HuH-7 (cell line): ENCODE measurements at places on chromosomes 11 and 22.
A peak's percentile ranks its signal among the peaks of the same experiment; 100 is the strongest.

GRCh38 chr22:39514373-39514973 lies 5.9 kb upstream of the ATF4 start:
- no peak for DNase-seq

- no peak for DNase-seq
Measured at GRCh38 chr22:40008726-40009291, 14.1 kb downstream of the FAM83F start.

DNA sequence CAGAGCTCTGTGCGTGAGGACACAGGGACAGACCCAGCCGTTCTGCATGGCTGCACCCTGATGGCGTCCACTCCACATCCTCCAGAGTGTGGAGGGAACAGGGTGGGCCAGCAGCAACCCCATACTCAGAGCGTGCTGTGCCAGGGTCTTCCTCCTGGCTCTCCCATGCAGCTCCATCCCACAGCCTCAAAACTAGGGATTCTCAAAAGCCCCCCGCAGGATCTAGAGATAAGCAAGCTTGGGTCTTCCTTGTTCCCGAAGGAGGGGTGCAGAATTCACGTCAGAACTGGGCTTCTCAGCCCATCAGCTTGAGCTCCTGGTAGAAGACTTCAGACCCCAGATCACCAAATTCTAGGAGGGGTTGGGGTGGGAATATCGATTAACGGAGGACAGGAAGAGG lies 858.8 kb downstream of the TBC1D22A start:
- DNase-seq, result no peak

GRCh38 chr11:124762624-124763155 lies 600 bp upstream of the ESAM start:
- DNase-seq, result no peak

DNA sequence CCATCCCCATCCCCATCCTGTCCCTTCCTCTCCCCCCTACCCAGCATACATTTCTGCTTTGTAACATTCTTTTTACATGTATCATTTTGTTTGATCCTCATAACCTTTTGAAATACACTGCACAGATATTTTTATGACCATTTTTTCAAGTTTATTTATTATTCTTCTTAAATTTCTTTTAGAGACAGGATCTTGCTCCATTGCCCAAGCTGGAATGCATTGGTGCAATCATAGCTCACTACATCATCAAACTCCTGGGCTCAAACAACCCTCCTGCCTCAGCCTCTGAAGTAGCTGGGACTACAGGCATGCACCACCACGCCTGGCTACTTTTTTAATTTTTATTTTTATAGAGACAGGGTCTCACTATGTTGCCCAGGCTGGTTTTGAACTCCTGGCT lies 99.4 kb upstream of the AKIP1 start:
- DNase-seq, result no peak

DNA sequence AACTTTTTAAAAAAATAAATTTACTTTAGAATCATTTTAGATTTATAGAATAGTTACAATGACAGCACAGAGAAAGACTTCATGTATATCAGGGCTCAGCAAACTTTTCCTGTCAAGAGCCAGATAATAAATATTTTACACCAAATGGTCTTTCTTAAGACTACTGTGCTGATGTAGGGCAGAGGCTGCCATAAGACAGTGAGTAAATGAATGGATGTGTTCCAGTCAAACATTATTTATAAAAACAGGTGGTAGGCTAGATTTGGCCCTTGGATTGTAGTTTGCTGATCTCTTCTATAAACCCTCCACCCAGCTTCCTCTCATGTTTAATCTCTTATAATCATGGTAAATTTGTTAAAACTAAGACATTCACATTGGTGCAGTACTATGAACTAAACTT lies 33.0 kb downstream of the CECR2 start:
- no peak for DNase-seq

GRCh38 chr11:34214961-34215805 lies 109.8 kb downstream of the NAT10 start:
- DNase-seq, result no peak

- no peak for DNase-seq
Measured at GRCh38 chr11:94218372-94218771, 86.0 kb upstream of the IZUMO1R start.

GRCh38 chr22:42901790-42902508 lies 44.9 kb upstream of the ARFGAP3 start:
- no peak for DNase-seq

GRCh38 chr11:68337399-68337835 lies 25.0 kb downstream of the LRP5 start:
- no peak for DNase-seq

- DNase-seq, result no peak
Measured at GRCh38 chr11:70713086-70713835, 314.9 kb downstream of the CTTN start.

DNA sequence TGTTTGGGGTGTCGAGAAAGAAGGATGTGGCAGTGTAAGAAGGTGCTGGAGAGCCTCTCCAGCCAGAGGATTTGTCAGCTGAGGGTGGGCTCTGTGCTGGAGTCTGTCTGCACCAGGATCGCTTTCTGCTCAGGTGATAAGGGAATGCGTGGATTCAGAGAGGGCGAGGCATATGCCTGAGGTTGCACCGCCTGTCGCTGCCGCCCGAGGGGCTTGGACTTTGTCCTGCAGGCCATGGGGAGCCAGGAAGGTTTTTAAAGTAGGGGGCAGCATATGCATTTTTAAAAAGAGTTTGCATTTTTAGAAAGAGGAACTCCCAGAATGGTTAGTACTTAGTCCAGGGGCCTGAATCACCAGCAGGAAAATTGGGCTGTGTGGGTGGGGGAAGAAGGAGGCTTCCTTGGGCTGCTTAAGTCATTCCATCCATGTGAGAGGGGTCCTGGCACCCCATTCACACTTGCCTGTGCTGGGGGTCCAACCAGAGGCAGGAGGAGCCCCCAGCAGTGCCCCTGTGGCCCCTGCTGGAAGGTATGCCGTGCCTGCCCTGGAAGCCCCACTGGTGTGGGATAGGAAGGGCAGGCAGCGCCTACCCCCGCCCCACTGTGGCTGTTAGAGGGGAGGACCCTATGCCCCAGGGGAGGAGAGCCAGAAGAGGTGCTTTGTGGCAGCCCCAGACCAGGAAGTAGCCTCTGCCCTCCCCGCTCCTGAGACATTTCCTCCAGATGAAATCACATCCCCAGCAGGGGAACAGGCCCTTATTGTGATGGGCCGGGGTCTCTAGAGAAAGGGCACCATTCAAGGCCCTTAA lies 35.8 kb upstream of the MYRF start:
- DNase-seq, result peak; percentile 65

GRCh38 chr22:44625981-44626687 lies 75.9 kb upstream of the PRR5 start:
- DNase-seq, result peak; percentile 83

- DNase-seq, result no peak
Measured at GRCh38 chr11:1969035-1969434, 21.9 kb downstream of the MRPL23 start.
